Stimulated activated naive CD4-positive, alpha-beta T cell (primary cell): ENCODE measurements at places on chromosomes 6 and 20.

GRCh38 chr20:61437280-61438206, 185.5 kb downstream of the CDH4 start:
- DNase-seq: no peak

- no peak for DNase-seq
Observed at GRCh38 chr6:52697903-52698302, 27.0 kb downstream of the TMEM14A start.

- DNase-seq: no peak
Observed at GRCh38 chr6:13319891-13320564, 8.3 kb downstream of the TBC1D7 start.

- no peak for DNase-seq
Observed at GRCh38 chr20:43658723-43659419, 8.0 kb upstream of the MYBL2 start.
